Mammary epithelial cell (primary cell): ENCODE measurements at places on chromosomes 12 and 14. TPM values are rescaled to one million over a fixed set of nuclear protein-coding genes. Genes with fewer than 3 reads are reported as not detected.

The PSME1 gene
- total RNA-seq = 35.8 TPM

The FAM181A gene
- total RNA-seq = not detected in 2 replicates

The OLR1 gene
- not detected in 2 replicates for total RNA-seq

The MTA1 gene
- 52.3 TPM for total RNA-seq

The BIN2 gene
- not detected for total RNA-seq
